ENCODE measurements at places on chromosomes 1 and 21. TPM values are rescaled to one million over a fixed set of nuclear protein-coding genes. Genes with fewer than 3 reads are reported as not detected.

DNA sequence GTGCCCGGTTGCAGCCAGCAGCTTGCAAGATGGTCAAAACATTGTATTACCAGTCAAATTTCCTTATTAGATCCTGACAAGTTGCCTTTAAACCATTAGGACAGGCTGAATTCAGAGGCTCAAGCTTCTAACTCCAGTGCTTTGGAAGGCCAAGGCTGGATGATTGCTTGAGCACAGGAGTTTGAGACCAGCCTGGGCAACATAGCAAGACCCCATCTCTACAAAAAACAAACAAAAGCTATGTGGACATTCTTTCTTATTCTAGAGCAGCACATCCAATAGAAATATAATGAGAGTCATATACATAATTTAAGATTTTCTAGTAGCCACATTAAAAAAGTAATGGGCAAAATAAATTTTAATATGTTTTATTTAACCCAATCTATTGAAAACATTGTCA lies 149.3 kb downstream of the RUNX1 start:
- DNase-seq = no peak

DNA sequence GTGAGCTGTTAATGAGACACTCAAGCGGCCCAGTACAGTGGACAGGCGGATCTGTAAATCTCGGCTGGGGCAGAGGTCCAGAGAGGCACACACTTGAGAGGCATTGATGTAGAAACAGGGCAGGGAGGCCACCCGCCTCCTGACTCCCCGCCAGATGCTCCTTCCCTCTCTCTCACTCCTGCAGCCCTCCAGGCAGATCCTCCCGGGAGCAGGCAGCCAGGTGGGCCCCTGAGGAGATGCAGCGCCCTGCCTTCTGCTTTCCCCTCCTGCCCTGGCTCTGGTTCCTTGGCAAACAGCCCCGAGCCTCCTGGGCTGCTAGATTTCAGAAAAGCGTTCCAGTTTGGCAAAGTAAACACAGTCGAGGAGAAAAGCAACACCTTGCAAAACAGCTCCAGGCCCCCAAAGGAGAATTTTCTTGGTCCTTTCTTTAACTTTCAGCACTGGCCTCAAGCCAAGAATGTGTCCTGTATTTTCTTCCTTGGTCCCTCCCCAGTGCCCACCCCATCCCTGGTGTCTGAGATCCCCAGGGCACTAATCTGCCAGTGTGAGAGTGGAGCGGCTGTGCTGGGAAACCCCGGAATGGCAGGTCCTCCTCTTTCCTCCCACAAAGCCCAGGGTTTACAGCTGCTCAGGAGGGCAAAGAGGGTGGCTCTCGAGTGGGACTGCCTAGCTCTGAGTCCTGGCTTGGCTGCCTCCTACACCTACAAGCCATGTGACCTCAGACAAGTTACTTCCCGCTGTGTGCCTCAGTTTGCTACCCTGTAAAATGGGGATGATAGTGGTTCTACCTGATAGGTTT lies 29.4 kb upstream of the IFNLR1 start:
- DNase-seq = peak; percentile 57

DNA sequence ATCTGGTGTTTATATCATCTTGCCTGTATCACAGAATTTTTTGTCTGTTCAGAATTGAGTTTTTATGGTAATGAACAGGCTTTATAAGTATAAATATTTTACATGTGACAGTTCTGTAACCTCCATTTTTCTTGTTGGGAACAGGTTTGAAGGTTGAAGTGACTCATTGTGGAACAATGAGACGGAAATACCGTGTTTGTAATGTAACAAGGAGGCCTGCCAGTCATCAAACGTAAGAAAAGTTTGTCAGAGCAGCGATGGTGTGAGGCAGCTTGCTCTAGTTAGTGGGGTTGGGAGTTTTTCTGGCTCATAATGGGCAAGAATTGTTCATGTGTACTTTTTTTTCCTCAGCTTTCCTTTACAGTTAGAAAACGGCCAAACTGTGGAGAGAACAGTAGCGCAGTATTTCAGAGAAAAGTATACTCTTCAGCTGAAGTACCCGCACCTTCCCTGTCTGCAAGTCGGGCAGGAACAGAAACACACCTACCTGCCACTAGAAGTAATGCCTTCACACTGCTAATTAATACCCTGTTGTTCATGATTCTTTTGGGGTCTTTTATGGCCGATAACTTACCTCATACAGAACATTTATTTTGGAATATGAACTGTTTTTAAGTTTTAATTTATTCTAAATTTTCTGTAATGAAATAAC lies 75.2 kb upstream of the TEKT2 start:
- DNase-seq = no peak

DNA sequence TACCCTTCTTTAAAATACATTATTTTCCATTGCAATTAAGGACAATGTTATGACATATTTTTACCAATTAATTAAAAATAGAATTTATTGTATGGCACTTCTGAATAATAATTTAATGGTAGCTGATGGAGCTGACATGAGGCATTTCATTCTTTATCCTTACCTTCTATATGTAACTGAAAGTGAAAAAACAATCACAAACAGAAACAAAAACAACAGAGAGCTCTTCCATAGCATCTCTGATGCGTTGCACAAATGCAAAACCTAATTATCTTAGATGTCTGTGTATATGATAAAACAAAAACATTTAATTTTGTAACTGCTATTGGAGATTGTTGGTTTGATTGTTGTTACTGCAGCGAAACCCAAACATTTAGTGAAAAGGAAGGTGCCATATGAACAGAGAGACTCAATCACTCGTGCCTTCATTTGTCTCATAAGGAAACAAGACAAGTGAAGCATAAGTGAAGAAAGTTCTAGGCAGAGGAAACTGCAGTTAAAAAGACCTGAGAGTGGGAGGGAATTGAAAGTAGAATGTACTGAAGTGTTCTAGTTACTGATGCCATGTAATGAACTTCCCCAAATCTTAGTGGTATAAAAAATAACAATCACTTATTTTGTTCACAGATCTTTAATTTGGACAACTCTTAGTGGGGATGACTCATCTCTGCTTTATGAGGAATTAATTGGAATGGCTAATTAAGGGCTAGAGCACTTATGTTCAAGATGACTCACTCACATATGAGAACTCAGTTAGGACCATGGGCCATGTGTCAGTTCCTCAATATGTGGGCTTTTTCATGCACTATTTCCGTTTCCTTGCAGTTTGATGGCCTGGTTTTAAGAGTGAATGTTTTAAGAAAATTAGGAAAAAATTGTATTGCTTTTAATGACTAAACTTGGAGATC lies 245.0 kb upstream of the OLFM3 start:
- DNase-seq = no peak

DNA sequence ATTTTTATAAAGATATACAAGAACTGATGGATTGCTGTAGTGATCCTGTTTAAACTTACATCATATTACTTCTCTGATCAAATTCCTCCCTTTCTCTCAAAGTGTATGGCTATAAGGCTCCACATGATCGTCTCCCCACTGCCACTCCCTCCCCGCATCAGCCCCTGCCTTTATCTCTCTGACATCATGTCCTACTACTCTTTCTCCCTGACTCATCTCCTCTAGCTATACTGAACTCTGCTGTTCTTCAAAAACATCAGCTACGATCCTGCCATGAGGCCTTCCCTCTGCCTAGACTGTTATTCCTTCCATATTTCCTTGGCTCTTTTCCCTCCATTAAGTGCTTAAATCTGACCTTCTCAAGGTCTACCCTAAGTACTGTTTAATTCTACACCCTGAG lies 22.8 kb downstream of the HFM1 start:
- no peak for DNase-seq

- DNase-seq = no peak
Measured at GRCh38 chr1:41678111-41678878, 193.8 kb upstream of the EDN2 start.

DNA sequence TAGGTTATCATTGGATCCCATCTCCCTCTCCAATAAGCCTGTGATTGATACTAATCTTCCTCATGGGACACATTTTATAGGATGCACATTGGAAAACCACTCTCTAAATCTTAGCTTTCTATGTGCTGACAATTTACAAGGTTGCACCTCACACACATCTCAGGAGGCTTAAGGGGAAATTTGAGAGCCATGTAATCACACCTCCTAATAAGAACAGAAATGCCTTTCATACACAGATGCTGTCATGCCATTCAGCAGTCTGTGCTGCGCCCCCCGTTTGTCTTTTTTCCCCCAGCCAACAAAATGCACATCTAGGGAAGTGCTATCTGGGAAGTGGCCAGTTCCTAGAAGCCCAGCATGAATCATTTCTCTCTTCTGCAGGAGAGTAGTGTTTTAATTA lies 154.5 kb downstream of the ST6GALNAC5 start:
- no peak for DNase-seq

DNA sequence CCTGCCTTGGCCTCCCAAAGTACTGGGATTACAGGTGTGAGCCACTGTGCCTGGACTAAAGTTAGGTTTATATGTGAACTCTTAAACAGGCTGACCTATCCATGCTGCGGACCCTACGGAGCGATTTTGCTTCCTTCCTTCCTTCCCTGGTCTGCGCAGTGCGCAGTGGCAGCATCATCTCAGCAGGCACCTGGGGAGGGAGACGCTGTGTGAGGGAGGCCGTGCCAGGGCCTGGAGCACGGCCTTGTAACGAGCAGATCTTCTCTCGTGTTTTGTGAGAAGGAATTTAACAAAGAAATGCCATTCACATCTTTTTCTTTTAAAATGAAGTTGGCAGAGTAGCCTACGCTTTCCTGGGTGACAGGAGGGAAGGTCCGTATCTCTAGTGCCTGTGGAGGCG lies 45.8 kb downstream of the PKNOX1 start:
- DNase-seq = no peak

- no peak for DNase-seq
Measured at GRCh38 chr1:183840140-183840539, 35.2 kb downstream of the RGL1 start.

GRCh38 chr1:24748191-24749121 lies 3.2 kb downstream of the CLIC4 start:
- DNase-seq = no peak

- no peak for DNase-seq
Measured at GRCh38 chr1:30195424-30196134, 527.8 kb downstream of the MATN1 start.

- no peak for DNase-seq
Measured at GRCh38 chr1:193971595-193971994, 785.2 kb upstream of the B3GALT2 start.

Gene GJA4
- 3.1 TPM for total RNA-seq

Gene OR2T35
- not detected for total RNA-seq

Gene PMF1
- total RNA-seq = 23.7 TPM

Gene BEST4
- total RNA-seq = 0.32 TPM

Gene MCOLN3
- total RNA-seq = 8.1 TPM
